ENCODE measurements at places on chromosomes 6 and 20.

DNA sequence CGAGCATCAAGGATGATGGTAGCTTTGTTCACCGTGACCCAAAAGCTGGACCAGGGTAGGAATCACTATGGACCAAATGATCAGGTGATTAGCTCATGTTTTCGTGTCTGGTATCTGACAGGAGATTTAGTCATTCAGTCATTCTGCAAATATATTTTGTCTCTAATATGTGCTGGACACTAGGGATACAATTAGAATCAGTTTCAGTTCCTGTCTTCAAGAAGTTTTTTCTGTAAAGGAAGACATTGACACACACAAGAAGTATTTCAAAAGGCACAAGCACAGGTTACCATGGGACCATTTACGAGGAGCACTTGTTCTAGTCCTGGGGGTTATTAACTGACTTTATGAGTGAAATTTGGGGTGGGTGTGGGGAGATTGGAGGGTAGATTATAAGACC is 244.9 kb downstream of the HIVEP2 start:
- DNase-seq = no peak

GRCh38 chr20:44696315-44696714 is 18.9 kb upstream of the CCN5 start:
- no peak for DNase-seq

DNA sequence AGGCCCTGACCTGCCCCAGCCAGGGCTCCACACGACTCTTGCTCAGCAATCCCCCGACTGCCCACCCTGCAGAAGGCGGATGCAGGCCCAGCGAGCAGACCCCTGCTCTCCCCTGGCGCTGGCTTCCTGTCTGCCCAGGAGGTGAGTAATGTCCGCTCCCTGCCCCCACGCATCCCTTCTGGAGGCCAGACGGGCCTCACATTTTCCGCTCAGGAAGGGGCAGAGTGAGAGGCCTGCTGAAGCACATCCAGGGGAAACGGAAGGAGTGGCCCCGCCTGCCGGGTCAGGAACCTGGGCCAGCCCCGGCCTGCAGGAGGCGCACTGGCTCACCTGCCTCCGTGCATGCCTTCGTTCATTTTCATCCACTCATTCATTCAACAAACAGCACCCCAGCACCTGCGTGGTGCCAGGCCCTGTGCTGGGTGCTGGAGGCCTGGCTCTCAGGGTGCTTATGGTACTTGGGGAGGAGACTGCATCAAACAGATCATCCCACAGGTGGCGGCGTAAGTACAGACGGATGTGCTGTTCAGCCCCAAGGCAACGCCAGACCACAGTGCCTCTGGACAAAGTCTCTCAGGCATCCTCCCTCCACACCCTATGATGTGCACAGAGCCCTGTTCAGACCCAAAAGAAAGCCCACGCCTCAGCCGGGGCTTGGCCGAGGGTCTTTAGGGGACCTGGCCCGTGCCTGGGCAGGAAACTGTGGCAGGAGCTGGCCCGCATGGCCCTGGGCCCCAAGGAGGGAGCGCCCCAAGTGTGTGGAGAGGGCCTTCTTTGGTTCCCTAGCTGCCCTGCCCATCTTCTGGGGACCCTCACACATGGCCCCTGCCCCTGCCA is 112.1 kb downstream of the ASXL1 start:
- DNase-seq = no peak

DNA sequence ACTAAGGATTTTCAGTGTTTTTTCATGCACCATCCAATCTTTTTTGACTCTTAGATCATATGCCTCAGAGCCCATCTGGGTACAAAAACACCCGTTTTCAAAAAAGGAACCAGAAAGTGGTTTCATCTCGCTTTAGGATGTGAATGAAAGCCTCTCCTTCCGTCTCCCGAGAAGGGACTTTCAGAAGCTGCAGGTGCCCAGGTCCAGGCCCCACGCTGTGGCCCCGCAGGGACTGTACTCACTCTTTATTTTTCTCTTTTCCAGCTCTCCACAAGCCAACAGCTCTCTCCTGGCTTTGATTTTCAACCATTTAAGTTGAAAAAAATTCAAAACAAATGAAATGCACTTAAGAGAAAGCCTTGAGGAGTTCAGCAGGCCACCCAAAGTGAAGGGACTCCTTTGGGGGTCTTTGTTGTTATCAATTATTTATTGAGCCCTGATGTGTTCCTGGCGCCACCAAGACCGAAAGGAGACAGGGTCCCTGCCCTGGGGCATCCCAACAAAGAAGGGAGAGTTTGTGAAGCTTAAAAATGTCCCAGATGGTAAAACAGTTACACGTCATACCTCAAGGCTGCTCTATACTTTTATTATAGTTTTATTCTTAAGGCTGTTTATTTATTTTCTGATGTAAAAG is 467.3 kb downstream of the PREX1 start:
- DNase-seq = no peak

GRCh38 chr20:32474967-32475811 is 109.9 kb downstream of the NOL4L start:
- DNase-seq = peak; percentile 91

- DNase-seq = no peak
These were observed 66.5 kb downstream of the REV3L start for GRCh38 chr6:111416529-111416928.

DNA sequence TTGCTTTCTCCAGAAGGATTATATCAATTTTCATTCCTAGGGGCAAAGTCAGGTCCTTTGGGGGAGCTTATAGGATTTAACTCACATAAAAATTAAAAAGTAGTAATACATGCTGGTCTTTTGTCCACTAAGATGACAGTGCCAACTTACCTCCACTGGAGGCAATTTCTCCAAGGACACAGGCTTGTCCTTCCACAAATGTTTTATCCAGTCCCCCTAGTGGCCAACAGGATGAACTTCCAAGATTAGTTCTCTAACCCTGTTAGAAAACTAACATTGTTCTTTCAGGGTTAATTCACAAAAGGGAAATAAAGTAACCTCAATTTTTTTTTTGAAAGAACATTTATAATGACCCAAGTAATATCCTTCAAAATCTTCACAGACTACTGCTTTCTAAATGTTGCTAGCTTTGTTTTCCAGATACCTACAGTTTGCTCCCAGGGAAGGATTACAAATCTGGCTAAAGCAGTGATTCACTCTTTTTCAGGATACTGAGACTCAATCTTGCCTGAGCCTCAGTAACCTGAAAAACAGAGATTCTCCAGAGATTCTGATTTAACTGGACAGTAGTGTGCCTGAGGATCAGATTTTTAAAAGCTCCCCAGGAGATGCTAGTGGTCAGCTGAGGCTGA is 31.7 kb upstream of the UBR2 start:
- peak; percentile 76 for DNase-seq

- no peak for DNase-seq
These were observed 22.7 kb downstream of the LYRM2 start for GRCh38 chr6:89615882-89616281.

- peak; percentile 44 for DNase-seq
These were observed 89.7 kb upstream of the EMILIN3 start for GRCh38 chr20:41456351-41456750.

GRCh38 chr6:37528541-37528940 is 28.8 kb upstream of the CCDC167 start:
- no peak for DNase-seq

DNA sequence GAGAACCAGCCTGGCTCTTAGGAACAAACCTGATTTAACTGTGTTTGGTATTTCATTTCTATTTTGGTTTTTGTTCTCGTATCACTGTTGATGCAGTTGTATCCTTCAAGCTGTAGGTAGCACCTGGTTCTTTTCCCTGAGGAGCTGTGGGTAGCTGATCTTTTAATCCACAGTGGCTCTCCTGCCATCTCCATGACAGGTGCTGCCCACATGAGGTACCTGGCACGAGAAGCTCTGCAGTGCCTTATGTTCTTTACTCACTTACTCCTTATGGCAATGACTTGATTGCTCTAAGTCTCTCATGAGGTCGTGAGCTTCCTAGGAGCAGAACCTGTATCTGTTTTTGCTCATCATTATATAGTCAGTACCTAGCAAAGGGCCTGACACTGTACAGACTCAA is 74.3 kb upstream of the EMILIN3 start:
- DNase-seq = no peak

DNA sequence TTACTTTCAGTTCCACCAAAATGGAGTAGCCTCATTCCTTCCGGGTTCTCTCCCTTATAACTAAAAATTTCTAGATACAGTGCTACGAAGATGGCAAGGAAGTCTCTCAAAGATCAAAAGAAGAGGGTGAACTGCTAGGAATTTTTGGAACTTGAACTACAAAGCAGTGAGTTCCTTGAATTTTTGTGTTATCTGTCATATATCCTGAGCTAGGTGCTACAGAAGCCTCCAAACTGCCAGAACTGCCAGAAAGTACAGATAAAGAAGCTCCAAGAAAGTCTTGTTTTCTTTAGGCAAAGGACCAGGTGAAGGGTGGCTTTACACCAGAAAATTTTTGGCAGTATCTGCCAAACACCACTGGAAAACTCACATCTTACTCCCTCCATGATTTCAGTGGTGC is 218.8 kb upstream of the FLRT3 start:
- DNase-seq = no peak

GRCh38 chr6:137155830-137156229 is 17.6 kb downstream of the IL22RA2 start:
- DNase-seq = no peak

- DNase-seq = no peak
These were observed 59.7 kb downstream of the BANF2 start for GRCh38 chr20:17759449-17759848.

GRCh38 chr6:135566311-135567068 is 69.0 kb upstream of the AHI1 start:
- DNase-seq = no peak

DNA sequence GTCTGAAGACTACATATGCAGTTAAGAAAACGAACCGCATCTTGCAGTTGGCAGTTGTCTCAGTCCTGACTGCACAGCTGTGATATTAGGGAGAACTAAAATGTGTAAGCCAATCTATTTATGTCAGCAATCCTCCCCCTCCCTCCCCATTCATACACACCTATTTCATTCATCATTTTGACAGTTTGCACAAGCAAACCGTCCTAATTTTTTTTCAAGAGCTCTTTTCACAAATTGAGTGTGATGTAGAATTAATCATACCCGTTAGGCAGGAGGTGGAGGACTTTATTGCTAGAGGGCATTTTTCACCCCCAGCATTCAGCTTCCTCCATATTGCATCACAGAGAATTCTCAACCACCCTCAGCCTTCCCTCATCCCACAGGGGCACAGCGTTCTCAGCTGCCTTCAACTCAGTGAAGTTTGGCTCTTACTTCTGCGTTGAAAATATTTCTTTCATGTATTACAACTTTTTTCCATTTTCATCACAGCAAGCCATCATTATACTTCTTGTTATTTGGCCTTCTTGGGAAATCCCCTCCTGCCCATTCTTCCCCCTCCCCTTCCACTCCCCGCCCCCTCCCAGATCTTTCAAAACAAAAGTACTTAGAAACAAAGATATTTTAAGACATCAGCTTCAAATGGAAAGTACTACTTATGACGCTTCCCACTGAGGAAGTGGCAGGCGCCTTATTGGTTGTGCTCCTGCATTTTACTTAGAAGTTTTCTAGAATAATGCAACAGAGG is 37.5 kb downstream of the NOX3 start:
- no peak for DNase-seq

- no peak for DNase-seq
These were observed 293.2 kb downstream of the TSHZ2 start for GRCh38 chr20:53265304-53265875.

- no peak for DNase-seq
These were observed 49.5 kb downstream of the SMAP1 start for GRCh38 chr6:70717038-70717801.

DNA sequence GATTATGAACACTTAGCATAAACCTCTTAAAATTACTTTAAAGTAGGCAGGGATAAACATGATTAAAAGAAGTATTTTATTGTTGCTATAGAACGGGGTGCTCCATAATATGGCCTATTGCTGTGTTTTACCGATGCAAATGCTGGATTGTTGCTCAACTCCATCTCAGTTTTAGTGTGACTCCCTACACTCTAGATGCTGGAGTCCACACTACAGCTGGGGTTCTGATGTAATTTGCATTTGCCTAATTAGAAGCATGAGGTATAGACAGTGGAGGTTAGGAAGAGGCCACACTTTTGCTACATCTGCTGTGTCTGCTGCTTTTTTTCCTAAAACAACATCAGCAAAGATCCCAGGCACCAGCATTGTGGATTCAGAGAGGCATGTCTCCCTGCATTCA is 6.7 kb upstream of the HMGN3 start:
- DNase-seq = no peak

GRCh38 chr6:50288881-50289280 is 239.2 kb upstream of the DEFB112 start:
- no peak for DNase-seq

DNA sequence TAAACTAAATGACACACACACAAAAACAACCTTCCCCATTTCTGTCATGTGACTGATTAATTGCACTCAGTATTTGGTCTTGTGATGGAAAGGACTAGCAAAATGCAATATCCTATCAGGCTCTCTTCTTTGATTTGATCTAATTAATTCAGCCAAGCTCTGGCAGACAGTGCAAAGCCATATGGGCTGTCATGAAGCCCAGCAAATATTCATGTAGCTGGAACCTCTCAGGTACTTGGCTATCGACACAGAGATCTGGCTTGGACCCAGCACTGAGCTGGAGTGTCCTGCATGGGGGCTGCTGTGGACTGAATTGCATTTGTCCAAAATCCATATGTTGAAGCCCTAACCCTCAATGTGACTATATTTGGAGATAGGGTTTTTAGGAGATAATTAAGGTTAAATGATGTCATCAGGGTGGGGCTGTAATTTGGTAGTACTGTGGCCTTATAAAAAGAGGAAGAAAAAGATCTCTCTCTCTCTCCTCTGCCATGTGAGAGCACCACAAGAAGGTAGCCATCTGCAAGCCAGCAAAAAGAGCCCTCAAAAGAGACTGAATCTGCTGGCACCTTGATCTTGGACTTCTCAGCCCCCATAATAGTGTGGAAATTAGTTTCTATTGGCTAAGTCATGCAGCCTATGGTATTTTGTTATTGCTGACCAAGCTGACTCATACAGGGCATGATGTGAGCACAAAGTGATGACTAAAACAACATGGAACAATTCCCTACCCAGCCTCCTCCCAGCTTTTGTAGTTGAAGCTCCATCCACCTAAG is 77.1 kb downstream of the STMND1 start:
- peak; percentile 6 for DNase-seq

DNA sequence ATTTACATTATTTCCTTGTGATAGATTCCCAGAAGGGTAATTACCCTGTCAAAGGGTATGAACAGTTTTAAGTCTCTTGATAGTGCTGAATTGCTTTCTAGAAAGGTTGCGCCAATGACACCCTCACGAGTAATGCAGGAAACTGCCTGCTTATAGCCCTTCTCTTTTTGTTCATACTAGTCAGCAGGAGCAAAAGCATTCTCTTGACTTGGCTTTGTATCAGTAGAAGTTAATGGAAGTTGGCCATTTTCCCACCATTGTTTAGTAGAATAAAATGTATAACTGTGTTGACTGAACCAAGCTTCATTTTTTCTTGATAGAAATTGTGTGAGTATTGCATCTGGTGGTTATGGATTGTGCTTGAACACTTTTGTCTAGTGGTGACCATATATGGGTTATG is 100.1 kb downstream of the FARS2 start:
- no peak for DNase-seq

- DNase-seq = no peak
These were observed 35.1 kb upstream of the RSPO3 start for GRCh38 chr6:127083231-127083962.

GRCh38 chr6:22910370-22910769 is 341.0 kb downstream of the HDGFL1 start:
- DNase-seq = no peak

GRCh38 chr20:10089871-10090587 is 55.2 kb downstream of the ANKEF1 start:
- no peak for DNase-seq

Measured in eye (tissue), 1 donor.